ENCODE measurements at places on chromosomes 12 and 14. TPM values are rescaled to one million over a fixed set of nuclear protein-coding genes. Genes with fewer than 3 reads are reported as not detected.
A peak's percentile ranks its signal among the peaks of the same experiment; 100 is the strongest.

- DNase-seq, result no peak
- no peak overlapping the region for H3K27ac ChIP-seq
- H3K4me3 ChIP-seq, result no peak overlapping the region
- no peaks in the 10 kb centered on the region for H3K4me1 ChIP-seq
- no peaks in the 10 kb centered on the region for H3K36me3 ChIP-seq
Measured at GRCh38 chr12:79549531-79550271, 141.1 kb downstream of the PAWR start.

The TMEM119 gene
- polyA plus RNA-seq, result 50.0 TPM

- H3K27ac ChIP-seq, result no peak overlapping the region
- H3K4me1 ChIP-seq, result no peaks in the 10 kb centered on the region
- H3K27me3 ChIP-seq, result peaks cover 12% of the 10 kb centered on the region
Measured at GRCh38 chr12:129771238-129771637, 132.6 kb downstream of the TMEM132D start.

The STAB2 gene
- 29.5 TPM for polyA plus RNA-seq

- no peaks in the 10 kb centered on the region for H3K27me3 ChIP-seq
- no peak overlapping the region for H3K4me3 ChIP-seq
- H3K36me3 ChIP-seq, result no peaks in the 10 kb centered on the region
- H3K27ac ChIP-seq, result no peak overlapping the region
- H3K4me1 ChIP-seq, result no peaks in the 10 kb centered on the region
Measured at GRCh38 chr12:91441993-91442952, 259.7 kb upstream of the DCN start.

DNA sequence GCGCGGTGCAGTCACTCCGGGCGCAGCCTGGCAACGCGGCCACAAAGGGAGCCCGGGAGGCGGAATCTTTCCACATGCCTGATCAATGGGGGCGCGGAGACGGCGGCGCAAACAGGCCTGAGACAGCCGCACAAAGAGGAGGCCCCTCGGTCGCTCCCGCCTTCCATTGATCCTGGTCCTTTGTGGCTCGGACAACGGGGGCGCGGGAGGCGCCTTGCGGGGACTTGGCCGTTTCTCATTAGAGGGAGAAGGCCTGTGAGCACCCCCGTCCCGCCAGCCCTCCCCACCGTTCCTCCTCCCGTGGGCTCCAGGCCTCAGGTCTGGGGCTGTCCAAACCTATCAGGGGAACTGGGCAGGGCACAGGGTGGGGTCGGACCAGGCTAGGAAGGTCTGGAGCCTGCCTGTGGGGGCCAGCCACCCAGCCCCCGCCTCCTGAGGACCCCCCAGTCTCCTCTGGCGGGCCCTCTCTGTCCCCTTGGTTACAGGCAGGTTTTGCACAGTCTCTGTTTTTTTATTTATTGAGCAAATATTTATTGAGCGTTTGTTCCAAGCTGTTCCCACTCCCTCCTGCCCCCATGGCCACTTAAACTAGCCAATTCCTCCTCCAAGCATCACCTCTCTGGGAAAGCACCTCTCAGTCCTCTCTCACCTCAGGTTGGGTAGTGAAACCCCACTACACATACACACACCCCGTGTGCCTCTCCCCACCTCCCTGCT is 29.0 kb upstream of the MSI1 start:
- H3K4me1 ChIP-seq, result no peaks in the 10 kb centered on the region
- H3K27ac ChIP-seq, result no peak overlapping the region
- DNase-seq, result no peak
- no peaks in the 10 kb centered on the region for H3K36me3 ChIP-seq

DNA sequence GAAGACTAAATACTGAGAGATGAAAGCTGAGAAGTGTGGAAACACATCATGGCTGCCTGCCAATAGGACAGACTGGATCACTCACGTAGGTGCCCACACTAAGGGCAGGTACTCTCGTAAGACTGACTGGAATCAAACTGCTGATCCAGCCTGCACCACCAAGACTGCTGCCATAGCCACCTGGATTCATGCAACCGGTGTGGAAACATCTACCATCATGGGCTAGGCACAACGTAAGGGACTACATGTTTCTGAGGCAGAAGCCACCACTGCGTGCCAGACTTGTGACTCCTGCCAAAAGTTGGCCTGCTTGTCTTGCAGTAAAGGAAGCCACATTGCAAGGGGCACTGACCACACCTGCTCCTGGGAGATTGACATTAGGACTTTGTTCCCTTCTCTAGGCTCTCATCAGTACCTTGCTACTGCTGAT is 3.8 kb downstream of the POMT2 start:
- no peaks in the 10 kb centered on the region for H3K36me3 ChIP-seq
- no peak for DNase-seq
- H3K27me3 ChIP-seq, result no peaks in the 10 kb centered on the region
- H3K4me1 ChIP-seq, result peaks cover 15% of the 10 kb centered on the region

GRCh38 chr12:118034429-118035189 is 18.1 kb downstream of the RFC5 start:
- no peak overlapping the region for H3K4me3 ChIP-seq
- no peaks in the 10 kb centered on the region for H3K4me1 ChIP-seq
- no peak overlapping the region for H3K27ac ChIP-seq
- DNase-seq, result no peak
- H3K36me3 ChIP-seq, result peaks cover 87% of the 10 kb centered on the region

- no peak overlapping the region for H3K4me3 ChIP-seq
- H3K27me3 ChIP-seq, result no peaks in the 10 kb centered on the region
- H3K27ac ChIP-seq, result no peak overlapping the region
- no peak for DNase-seq
- no peaks in the 10 kb centered on the region for H3K36me3 ChIP-seq
- no peaks in the 10 kb centered on the region for H3K4me1 ChIP-seq
Measured at GRCh38 chr14:89899917-89900663, 54.4 kb downstream of the EFCAB11 start.

DNA sequence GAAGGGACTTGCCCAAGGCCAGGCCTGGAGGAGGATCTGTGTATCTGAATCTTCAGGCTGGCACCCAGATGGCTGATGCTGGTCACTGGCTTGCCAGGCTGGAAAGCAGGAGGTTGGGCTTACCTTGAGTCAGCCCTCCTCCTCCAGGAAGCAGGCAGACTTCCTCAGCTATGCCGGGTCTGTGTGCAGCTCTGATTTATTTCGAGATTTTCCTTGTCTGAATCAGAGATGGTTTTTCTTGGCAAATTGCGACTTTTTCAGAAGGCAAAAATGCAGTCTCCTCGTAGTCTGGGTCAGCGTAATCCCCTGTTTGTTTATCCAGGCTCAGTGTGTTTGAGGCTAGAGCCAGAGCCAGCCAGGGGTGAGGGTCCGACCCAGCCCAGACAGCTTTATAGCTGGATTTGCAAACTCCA is 48.9 kb downstream of the SMOC1 start:
- H3K27ac ChIP-seq, result no peak overlapping the region
- no peaks in the 10 kb centered on the region for H3K36me3 ChIP-seq
- no peak for DNase-seq
- H3K27me3 ChIP-seq, result no peaks in the 10 kb centered on the region
- no peak overlapping the region for H3K4me3 ChIP-seq

The PPP1R36 gene
- 0.36 TPM for polyA plus RNA-seq

GRCh38 chr14:101068313-101069227 is 165.0 kb upstream of the RTL1 start:
- H3K4me1 ChIP-seq, result peaks cover 41% of the 10 kb centered on the region
- H3K4me3 ChIP-seq, result no peak overlapping the region
- H3K36me3 ChIP-seq, result no peaks in the 10 kb centered on the region
- peak overlapping the region; percentile 62 for H3K27ac ChIP-seq

DNA sequence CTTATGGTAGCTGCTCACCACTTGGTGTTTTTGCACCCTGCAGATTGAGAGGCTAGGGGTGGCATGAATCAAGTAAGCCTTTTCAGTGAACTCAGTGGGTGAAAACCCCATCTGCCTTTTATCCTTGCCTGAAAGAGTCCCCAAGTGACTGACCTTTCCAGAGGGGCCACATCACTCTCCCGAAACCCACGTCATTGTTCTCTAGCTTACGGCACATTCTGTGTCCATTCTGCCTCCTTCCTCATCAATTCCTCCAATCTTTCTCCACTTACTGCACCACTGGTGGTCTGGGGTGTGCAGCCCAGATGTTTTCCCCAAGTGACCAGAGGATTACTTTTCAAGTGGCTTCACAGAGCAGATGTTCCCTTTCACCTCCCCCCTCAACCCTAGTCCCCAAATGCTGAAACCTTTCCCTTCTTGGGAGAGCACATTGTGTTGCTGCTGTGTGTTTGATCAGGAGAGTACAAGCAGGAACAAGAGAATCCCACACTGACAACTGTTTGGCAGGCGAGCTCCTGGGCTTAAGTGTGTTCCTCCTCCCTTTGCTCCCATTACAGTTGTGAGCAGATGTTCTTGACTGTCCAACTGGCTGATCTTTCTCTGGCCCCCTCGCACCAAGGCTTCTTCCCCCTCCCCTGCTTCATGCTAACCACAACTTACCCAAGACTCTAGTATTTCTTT is 138.0 kb upstream of the IGF1 start:
- H3K27me3 ChIP-seq, result no peaks in the 10 kb centered on the region
- H3K4me3 ChIP-seq, result no peak overlapping the region
- H3K4me1 ChIP-seq, result no peaks in the 10 kb centered on the region
- no peaks in the 10 kb centered on the region for H3K36me3 ChIP-seq

DNA sequence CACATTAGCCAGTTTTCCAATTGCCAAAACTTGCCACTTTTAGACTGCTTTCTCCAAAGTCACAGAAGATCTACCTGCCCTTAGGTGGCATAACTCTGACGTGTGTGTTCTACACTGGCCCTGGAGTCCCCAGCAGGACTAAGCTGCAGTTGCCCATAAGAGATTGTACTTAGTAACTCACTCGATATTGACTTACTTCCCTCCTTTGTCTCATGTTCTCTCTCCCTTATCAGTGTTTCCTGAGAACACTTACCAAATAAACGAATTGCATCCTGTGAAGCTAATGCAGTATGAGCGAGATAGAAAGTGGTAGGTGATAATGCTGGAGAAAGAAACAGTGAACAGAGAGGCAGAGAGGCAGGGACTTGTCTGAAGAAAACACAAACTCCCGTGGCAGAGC is 117.2 kb downstream of the NUAK1 start:
- H3K27ac ChIP-seq, result no peak overlapping the region
- no peaks in the 10 kb centered on the region for H3K36me3 ChIP-seq
- peaks cover 7% of the 10 kb centered on the region for H3K4me1 ChIP-seq
- H3K4me3 ChIP-seq, result no peak overlapping the region

GRCh38 chr14:95431199-95432143 is 85.0 kb downstream of the SYNE3 start:
- peaks cover 41% of the 10 kb centered on the region for H3K36me3 ChIP-seq
- peaks cover 8% of the 10 kb centered on the region for H3K4me1 ChIP-seq
- DNase-seq, result no peak
- no peak overlapping the region for H3K27ac ChIP-seq

DNA sequence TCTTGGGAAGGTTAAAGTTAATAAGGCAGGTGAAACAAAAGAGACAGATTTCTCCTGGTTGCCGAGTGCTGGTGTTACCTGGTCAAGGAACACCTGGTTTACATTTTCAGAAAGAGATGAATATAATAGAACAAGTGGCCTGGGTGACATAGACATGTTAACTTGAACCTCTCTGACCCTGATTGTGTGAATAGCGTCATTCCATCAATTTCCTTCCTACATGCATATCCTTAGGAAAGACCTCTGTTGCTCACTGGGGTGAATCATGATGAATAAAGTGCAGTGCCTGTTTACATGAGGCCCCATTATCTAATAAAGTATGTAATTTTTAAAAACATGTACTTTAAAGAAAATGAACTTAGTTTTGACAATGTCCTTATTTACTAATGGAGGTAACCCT is 1822.9 kb upstream of the FLRT2 start:
- H3K27me3 ChIP-seq, result no peaks in the 10 kb centered on the region
- H3K4me3 ChIP-seq, result no peak overlapping the region
- DNase-seq, result no peak
- no peak overlapping the region for H3K27ac ChIP-seq
- H3K4me1 ChIP-seq, result no peaks in the 10 kb centered on the region

- no peak overlapping the region for H3K27ac ChIP-seq
- H3K4me3 ChIP-seq, result no peak overlapping the region
- no peaks in the 10 kb centered on the region for H3K36me3 ChIP-seq
- no peaks in the 10 kb centered on the region for H3K27me3 ChIP-seq
- DNase-seq, result peak; percentile 56
Measured at GRCh38 chr12:131120831-131121271, 167.1 kb downstream of the ADGRD1 start.

The ADAM21 gene
- 0.06 TPM for polyA plus RNA-seq

The TDRD9 gene
- 0.70 TPM for polyA plus RNA-seq

The EFS gene
- polyA plus RNA-seq, result 4.3 TPM

DNA sequence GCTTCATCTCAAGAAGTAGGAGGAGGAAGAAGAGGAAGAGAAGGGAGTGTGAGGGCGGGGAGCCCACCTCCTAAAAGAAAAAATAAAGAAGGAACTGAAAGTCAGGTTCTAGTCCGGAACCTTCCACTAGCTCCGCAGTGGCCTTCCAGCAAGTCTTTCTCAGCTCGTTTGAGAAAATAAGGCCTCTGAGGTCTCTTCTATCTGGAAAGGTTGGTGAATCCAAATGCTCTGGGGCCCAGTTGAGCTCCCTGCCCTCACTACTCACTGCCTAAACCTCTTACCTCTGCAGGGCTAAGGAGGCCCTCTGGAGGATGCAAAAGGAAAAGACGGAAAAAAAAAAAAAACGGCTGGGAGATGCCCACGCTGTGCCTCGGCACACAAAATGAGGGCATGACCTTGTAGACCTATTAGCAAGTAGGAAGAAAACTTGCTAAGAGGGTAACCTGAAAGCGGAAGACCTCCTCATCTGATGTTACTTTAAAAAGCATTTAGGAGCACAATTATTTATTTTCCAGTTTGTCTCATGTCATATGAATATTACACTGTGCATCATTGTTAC is 35.9 kb downstream of the FBLN5 start:
- H3K27me3 ChIP-seq, result no peaks in the 10 kb centered on the region
- peak overlapping the region; percentile 52 for H3K27ac ChIP-seq
- no peak overlapping the region for H3K4me3 ChIP-seq
- H3K4me1 ChIP-seq, result peaks cover 32% of the 10 kb centered on the region
- no peaks in the 10 kb centered on the region for H3K36me3 ChIP-seq

DNA sequence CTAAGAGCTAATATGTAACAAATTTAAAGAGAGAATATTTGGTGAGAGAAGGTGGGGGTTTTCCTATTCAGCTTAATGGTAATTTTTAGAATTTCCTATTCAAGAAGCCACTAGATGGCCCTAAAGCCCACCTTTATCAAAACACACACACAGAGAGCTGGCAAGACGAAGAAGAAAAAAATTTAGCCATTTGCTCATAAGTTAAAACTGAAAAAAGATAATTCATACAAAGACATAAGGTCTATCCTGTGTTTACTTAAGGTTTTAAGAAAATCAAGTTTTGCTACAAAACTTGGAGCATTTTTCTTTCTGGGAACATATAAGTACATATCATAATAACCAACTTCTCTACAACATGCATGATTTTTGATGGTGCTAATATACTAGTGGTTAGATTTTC is 46.8 kb upstream of the PCED1B start:
- H3K4me3 ChIP-seq, result no peak overlapping the region
- H3K4me1 ChIP-seq, result peaks cover 4% of the 10 kb centered on the region
- no peak overlapping the region for H3K27ac ChIP-seq
- H3K36me3 ChIP-seq, result no peaks in the 10 kb centered on the region

The RDH12 gene
- polyA plus RNA-seq, result 0.10 TPM

Data from spleen (tissue), 13 donors.